ENCODE measurements at places on chromosomes 11 and 22. TPM values are rescaled to one million over a fixed set of nuclear protein-coding genes. Genes with fewer than 3 reads are reported as not detected.

OR4S2 gene
- not detected for total RNA-seq

SAA4 gene
- not detected for total RNA-seq

OR52L1 gene
- total RNA-seq: not detected

APOC3 gene
- not detected for total RNA-seq

CARD10 gene
- total RNA-seq: 6.1 TPM

C11orf16 gene
- not detected for total RNA-seq

SYT12 gene
- total RNA-seq: 0.56 TPM

DDT gene
- 58.9 TPM for total RNA-seq

POLD3 gene
- total RNA-seq: 9.1 TPM

DNA sequence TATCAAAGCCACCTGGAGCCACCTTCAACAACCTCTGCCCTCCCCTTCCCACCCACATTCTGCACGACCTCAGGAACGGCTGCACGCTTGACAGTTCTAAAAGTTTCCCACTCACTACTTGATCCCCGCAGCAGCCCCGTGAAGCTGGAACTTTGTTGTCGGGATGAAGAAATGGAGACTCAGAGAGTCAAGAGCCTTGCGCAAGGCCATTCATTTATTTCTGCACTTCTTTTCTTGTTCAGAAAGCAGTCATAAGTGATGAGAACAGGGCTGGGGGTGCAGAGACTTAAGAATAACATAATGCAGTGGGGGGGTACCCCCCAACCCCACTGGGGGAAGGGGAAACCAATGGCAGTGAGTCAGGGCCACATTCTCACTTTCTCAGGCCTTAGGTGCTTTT, 2.2 kb upstream of the ZFTA start:
- DNase-seq: no peak

- no peak for DNase-seq
Measured at GRCh38 chr11:118184784-118185579, 8.5 kb upstream of the SCN2B start.

DNA sequence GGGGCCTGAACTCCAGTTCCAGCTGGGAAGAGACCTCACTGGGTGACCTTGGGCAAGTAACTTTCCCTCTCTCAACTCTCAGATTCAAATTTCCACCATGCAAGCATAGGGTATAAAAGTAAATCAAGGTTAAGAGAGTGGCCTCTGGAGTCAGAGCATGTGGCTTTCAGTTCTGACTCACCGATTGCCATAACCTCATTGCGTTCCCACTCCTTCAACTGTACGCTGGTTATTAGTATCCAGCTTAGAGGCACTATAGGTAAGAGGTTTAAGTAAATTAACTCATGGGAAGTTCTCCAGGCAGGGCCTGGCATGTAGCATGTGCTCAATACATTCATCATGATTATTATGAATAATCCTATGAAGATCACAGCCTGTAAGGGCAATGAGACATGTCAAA, 88.3 kb downstream of the FBXO7 start:
- no peak for DNase-seq

DNA sequence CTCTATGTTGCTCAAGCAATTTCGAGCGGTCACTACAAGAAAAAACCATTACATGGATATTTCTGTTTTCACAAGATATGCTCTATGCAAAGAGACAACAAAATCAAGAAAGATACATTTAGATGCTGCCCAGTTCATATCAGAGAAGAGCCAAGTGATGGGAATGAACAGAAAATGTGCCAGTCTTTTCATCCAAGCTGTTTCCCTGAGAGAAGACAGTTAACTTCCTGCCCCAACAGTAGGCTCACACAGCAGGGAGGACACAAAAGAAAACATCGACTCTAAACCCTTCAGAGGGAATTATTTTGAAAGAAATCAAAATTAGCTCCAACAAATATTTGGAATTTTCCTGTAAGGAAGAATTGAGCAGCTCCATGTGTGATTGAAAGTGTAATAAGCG, 11.6 kb downstream of the JAML start:
- no peak for DNase-seq

GRCh38 chr22:24731761-24732160, 42.8 kb downstream of the PIWIL3 start:
- no peak for DNase-seq

DNA sequence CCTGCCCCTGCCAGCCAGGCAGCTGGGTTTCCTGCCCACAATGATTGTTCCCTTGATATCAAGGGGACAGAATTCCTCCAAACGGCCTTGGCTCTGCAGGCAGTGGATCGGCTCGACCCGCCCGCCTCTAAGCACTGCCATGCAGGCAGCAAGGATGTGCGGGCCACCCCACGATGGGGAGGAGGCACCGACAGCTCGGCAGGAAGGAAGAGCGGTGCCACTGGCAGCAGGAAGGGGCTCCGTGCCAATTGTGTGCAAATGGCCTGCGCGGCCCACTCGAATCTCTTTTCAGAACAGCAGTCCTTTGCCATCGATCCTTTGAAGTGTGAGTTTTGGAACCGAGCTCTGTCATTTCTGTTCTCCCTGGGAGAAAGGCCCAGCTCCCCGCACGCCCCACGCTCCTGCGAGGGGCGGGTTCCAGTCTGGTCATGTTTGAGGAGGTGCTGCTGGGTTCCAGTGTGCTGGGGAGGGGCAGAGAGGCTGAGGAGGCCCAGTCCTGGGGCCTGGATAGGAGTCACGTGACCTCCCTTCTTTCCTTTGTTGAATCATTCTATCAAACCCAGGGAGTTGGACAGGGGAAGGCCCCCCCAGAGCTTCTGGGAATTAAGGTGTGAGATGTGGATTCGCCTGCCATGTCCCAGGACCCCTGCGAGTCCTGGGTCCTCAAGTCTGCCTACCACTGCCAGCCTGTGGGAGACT, 406.0 kb downstream of the CTTN start:
- no peak for DNase-seq

DNA sequence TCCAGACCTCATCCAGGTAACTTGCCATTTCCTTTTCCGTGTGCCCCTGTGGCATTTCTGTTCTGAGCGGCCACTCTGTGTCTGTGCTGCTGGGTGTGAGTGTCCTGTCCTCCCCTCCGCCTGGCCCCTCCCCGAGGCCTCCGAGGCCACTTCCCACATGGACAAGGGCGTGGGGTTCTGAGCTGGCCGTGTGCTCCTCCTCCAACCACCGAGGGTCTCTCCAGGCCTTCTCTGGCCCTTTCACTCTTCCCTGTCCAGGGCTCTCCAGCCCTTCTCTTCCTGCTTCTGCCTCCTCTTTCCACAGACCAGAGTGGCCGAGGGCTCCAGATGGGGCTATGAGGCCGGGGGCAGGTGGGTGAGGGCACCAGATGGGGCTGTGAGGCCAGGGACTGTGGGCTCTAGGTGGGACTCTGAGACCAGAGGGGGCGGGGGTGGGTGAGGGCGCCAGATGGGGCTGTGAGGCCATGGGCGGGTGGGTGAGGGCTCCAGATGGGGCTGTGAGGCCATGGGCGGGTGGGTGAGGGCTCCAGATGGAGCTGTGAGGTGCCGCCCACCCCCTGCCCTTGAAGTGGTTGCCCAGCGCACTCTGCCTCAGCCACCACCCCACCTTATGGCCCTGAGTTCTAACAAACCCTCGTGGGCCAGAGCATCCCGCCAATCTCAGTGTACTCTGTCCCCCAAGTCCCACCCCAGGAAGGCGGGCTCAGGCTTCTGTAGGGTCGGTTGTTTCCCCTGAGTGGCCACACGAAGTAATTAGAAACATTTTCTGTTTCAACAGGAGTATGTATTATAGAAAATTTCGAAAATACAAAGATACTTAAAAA, 24.1 kb downstream of the PTDSS2 start:
- no peak for DNase-seq

- no peak for DNase-seq
Measured at GRCh38 chr11:121058941-121059340, 35.0 kb downstream of the TBCEL start.

DNA sequence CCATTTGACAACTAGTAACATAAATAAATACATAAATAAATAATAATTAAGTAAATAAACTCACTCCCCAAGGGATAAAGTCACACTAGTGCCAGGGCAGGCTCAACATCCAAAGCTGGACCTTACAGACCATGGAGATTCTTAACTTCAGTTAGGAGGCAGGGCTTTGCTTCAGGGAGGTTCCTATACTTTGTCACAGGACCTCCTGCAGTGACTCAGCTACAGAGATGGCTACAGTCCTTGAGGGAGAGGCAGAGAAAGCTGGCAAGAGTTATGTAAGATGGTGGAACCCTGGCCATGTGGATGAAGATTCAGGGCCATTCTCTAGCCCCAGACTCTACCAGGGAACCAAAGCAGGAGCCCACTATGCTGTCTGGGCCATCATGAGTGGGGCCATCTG, 74.1 kb upstream of the CADM1 start:
- DNase-seq: no peak

- peak; percentile 80 for DNase-seq
Measured at GRCh38 chr11:14424096-14424495, 65.1 kb upstream of the RRAS2 start.

GRCh38 chr22:30574997-30575671, 669 bp upstream of the GAL3ST1 start:
- peak; percentile 70 for DNase-seq

- no peak for DNase-seq
Measured at GRCh38 chr22:21948390-21948789, 4.3 kb downstream of the PPM1F start.

DNA sequence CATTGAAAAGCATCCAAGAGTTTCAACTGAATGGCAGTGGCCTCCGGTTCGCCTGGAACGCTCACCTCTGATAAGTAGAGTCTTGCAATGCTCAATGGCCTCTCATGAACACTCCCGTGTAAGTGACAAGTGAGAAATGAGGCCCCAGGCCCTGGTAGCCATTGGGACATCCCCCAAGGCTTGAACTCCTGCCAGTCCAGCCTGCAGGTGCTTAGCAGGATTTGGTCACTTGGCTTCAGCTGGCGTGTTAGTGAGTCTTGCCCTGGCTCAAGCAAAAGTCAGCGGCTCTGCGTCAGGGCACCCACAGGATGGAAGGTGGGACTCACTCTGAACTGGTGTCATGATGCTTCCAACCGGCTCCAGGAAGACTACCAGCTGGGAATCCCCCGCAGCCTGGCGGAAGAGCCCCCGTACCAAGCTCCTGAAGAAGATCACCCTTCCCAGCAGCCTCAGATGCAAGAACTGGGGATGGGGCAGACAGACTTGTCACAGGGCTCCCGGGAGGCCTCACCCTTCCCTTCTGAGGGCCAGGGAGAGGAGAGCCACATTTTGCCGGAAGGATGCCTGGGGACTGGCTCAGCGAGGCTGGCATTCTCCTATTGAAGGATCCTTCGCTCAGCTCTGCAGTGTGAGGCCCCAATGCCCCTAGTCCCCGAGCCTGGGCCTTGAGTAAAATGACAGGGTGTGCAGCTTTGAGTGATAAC, 19.3 kb downstream of the MB start:
- no peak for DNase-seq

DNA sequence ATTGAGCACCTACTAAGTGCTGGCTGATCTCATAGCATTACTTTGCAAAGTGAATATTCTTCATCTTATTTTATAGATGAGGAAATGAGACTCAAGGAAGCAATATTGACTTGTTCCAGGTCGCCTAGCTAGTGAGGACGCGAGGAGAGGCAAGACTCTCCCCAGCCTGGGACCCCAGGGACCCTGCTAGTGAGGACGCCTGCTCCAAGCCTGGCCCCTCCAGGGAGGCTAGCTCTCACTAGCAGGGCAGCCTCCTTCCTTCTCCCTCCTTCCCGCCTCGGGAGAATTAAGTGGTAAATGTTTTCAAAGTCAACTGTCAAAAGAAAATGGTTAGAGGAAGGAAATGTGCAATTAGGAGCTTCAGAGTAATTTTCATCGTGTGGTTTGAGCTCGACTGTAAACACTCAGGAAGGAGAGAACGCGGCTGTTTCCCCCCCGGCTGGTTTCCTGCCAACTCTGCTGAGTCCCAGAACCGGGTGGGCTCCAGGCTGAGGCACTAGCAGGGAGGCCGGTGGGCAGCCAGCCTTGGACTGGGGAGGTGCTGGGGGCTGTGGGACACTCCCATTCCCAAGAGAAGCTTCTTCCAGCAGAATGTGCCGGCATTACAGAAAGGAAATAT, 17.9 kb downstream of the MYEOV start:
- DNase-seq: no peak

GRCh38 chr11:64787526-64788320, 9.4 kb upstream of the SF1 start:
- peak; percentile 33 for DNase-seq

- DNase-seq: no peak
Measured at GRCh38 chr11:27384227-27384626, 21.2 kb upstream of the CCDC34 start.

DNA sequence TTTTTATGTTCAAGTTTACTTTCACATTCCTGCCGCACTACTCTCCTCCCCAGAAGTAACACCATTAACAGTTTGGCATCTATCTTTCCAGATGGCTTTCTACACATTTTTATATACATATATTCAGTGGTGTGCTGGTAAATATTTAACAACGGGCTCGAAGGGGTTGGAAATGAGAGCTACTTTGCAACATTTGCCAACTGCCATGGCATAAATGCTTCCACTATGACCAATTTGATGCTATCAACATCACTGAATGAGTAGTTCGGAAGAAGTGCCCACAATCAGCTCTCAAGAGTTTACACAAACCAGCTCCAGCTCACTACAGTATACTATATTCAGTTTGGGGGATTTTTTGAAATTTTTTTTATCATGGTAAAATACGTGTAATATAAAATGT, 55.2 kb downstream of the RELT start:
- DNase-seq: peak; percentile 45

DNA sequence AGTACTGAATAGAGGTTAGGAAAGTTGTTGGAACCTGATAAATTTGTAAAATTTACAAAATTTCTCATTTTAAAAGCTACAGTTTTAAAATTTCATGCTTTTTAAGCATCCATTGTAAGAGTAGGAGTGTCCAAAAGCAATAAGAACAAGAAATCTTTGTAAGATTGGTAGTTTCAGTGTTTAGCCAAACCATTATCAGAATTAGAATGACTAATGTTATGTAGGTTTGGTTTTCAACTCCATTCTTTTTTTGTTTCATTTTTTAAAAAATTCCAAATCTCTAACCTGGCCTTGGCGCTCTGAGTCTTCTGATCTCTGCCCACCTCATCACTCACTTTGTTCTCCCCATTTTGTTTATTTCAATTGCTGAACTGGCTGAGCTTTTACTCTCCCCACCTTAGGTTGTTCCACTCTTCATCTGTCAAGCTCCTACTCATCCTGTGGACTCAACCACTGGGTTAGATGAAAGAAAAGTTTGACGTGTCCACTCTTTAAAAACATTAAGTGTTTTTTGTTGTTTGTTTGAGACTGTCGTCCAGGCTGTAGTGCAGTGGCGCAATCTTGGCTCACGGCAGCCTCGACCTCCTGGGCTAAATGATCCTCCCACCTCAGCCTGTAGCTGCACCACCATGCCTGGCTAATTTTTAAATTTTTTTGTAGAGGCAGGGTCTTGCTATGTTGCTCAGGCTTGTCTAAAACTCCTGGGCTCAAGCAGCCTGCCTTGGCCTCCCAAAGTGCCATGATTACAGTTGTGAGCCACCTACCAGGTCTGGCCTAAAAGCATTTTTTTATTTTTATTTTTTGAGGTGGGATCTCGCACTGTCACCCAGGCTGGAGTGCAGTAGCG, 14.0 kb downstream of the EP300 start:
- peak; percentile 33 for DNase-seq
